ENCODE measurements at places on chromosomes 1 and 21.

DNA sequence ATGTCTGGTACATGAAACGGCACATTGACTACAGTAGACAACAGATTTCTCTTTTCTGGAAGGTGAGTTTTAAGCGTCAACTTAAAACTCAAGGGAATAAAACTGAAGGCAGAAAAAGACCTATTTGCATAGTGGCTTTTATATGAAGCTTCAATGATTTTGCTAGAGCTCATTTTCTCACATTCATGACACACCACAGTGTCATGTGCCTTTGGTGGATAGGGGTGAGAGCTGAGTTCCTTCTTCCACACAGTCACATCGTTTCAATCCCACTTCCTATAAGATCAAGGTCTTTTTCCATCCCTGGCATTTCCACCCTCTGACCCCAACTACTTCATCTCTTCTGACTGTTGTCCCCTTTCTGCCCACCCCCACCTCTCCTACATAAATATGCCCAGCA lies 31.0 kb downstream of the IL12RB2 start:
- DNase-seq: no peak

GRCh38 chr1:215146240-215146975 lies 63.9 kb downstream of the KCNK2 start:
- no peak for DNase-seq

- DNase-seq: no peak
Observed at GRCh38 chr1:46646844-46647243, 21.3 kb downstream of the ATPAF1 start.

DNA sequence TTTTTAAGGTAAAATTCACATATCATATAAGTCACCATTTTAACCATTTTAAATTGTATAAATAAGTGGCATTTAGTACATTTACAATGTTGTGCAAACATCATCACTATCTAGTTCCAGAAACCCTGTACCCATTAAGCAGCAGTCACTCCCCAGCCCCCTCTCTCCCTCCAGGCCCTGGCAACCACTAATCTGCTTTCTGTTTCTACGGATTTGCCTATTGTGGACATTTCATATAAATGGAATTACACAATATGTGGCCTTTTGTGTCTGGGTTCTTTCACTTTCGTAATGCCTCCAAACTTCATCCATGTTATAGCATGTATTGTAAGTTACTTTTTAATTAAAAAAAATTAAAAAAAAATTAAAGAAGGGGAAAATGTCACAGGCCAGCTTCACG lies 58.0 kb upstream of the RAB3GAP2 start:
- DNase-seq: no peak

- DNase-seq: no peak
Observed at GRCh38 chr1:59173721-59174120, 123.2 kb upstream of the FGGY start.

- no peak for DNase-seq
Observed at GRCh38 chr21:46185716-46186115, 1.5 kb upstream of the SPATC1L start.

GRCh38 chr1:8261398-8261762 lies 56.5 kb upstream of the SLC45A1 start:
- no peak for DNase-seq
